Fibroblast of skin of right quadriceps (primary cell): ENCODE measurements at places on chromosomes 5 and 9.

DNA sequence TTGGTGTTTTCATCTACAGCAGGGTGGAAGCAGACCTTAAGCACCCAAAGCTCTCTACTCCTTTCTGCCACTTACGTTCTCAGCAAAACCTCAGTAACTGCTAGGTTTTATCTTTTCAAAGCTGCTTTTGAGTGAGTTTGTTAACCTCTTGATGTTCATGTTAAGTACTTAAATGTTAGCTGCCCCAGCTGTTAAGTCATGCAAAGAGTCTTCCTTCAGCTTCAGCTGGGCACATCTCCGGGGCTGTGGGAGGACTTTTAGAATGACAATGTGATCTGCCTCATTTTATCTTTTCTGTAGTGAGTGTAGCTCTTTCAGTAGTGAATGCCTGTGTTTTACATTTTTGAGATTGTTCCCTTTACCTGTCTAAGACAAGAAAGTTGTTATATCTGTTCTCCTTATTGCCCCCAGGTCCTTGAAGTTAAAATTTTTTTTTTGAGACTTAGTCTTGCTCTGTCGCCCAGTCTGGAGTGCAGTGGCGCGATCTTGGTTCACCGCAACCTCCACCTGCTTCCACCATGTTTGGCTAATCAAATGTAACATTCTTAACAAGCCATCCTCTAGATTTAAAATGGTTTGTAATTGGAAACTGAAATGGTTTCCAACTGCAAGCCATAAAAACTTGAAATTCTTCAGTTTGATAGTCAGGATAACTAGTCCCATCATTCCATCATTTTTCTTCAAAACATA, 19.6 kb downstream of the KDM4C start:
- DNase-seq, result no peak

GRCh38 chr5:123367739-123368138, 55.5 kb downstream of the CEP120 start:
- peak; percentile 14 for DNase-seq

GRCh38 chr9:105661011-105661410, 1.2 kb upstream of the TAL2 start:
- DNase-seq, result no peak

GRCh38 chr5:143445776-143446175, 42.3 kb upstream of the NR3C1 start:
- DNase-seq, result peak; percentile 64

- DNase-seq, result peak; percentile 10
These were observed 39.5 kb downstream of the SNCAIP start for GRCh38 chr5:122351416-122352157.

GRCh38 chr9:105881021-105881420, 186.7 kb downstream of the TMEM38B start:
- DNase-seq, result no peak

DNA sequence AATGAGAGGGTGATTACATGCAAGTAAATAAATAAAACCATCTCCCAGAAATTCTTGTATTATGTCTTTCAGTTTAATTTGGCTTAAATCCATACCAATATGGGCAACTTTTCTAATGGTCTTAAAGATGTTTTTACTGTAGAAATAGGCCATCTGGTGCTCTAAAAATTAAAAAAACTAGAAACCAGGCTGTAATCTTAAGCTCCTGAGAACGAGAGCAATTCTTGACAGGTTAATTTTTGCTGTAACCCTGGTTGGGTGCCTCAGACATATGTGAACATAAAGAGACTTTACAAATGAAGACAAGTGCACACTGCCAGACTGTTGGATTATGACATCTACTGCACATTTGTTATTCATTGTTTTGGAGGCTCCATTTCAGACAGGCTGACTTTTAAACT, 246.8 kb upstream of the DAB2 start:
- no peak for DNase-seq

- DNase-seq, result no peak
These were observed 2.2 kb downstream of the DNAJB5 start for GRCh38 chr9:34991607-34992375.

GRCh38 chr5:143843461-143843860, 31.5 kb downstream of the HMHB1 start:
- DNase-seq, result no peak

- DNase-seq, result no peak
These were observed 5.6 kb downstream of the PFDN1 start for GRCh38 chr5:140297283-140297682.

DNA sequence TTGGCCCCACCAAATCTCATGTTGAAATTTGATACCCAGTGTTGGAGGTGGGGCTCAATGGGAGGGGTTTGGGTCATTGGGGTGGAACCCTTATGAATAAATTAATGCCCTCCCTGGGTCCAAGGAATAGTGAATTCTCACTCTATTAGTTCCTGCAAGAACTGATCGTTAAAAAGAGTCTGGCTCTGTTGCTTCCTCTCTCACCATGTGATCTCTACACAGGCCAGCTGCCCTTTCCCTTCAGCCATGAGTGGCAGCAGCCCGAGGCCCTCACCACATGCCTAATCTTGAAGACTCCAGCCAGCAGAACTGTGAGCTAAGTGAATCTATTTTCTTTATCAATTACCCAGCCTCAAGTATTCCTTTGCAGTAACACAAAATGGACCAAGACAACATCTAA, 106.0 kb downstream of the CAAP1 start:
- no peak for DNase-seq
